GM23248 (cell line): ENCODE measurements at places on chromosomes 1 and 21.

- DNase-seq: no peak
These were observed 58.0 kb downstream of the KAZN start for GRCh38 chr1:14656384-14656937.

GRCh38 chr21:45393833-45394638, 10.9 kb upstream of the COL18A1 start:
- DNase-seq: no peak

- DNase-seq: no peak
These were observed 21.2 kb upstream of the UTS2 start for GRCh38 chr1:7873801-7874795.

GRCh38 chr1:181149326-181150125, 61.0 kb downstream of the IER5 start:
- DNase-seq: no peak

- no peak for DNase-seq
These were observed 112.5 kb upstream of the ST6GALNAC5 start for GRCh38 chr1:76754730-76755129.

GRCh38 chr21:19981938-19982337, 1016.3 kb upstream of the NCAM2 start:
- no peak for DNase-seq

GRCh38 chr1:41639332-41639936, 155.0 kb upstream of the EDN2 start:
- DNase-seq: peak; percentile 94

GRCh38 chr1:81832573-81832972, 31.8 kb downstream of the ADGRL2 start:
- peak; percentile 74 for DNase-seq

- DNase-seq: peak; percentile 96
These were observed 26.3 kb downstream of the PER3 start for GRCh38 chr1:7810395-7810794.

GRCh38 chr1:242745079-242745478, 220.6 kb upstream of the PLD5 start:
- no peak for DNase-seq

- no peak for DNase-seq
These were observed 20.9 kb downstream of the UBIAD1 start for GRCh38 chr1:11293856-11294255.

DNA sequence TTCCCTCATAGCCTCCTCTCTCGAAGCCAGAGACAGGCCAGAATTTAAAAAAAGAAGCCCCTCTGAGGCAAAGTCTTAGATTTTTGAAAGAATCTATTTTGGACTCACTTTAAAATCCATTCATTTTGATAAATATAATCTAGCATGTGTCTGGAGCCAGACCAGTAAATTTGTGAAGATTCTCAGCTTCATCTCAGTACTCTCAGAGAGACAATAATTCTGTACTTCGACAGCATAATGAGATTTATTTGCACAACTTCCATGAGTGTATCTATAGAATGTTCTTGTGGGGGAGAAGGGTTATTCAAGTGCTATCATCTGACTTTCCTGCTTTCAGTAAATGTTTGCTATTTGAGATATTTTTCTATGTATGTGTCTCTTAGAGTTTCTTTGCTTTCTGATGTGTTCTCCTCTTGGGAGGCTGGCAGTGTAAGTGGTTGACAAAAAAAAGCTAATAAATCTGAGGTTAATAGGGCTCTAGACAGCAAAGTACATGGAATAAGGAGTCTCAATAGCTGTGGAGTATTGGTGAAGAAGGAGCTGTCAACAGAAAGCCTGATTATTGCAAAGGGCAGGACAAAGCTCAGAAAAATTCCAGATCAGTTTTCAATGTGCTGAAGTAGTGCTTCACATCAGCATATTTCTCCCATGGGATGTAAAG, 223.0 kb downstream of the PTBP2 start:
- no peak for DNase-seq

DNA sequence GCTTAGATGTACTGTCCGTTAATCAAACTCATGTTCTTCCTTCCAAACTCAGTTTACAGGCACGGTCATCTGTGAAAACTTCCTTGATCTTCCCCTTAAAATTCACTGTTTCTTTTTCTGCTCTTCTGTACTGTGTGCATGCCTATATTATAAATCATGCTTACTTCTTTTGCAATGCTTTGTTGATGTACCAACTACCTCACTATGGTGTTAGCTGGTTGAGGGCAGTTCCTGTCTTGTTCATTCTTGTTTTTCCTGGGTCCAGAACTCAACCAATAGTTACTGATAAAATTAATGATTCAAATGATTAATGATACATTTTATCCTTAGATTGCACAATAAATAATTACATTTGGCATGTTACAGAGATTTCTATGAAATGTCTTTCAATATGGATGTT, 163.8 kb downstream of the CHRM3 start:
- DNase-seq: no peak

DNA sequence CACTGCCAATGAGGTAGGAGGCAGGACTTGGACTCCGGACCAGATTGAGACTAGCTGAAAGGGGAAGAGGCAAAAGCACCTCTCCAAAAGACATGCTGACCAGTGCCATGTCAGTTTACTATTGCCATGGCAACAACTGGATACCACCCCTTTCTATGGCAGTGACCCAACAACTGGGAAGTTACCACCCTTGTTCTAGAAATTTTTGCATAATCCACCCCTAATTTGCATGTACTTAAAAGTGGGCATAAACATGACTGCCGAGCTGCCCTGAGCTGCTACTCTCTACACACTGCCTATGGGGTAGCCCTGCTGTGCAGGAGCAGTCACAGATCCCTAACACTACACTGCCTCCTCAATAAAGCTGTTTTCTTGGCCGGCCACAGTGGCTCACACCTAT, 19.0 kb upstream of the SLC6A9 start:
- DNase-seq: no peak

- DNase-seq: no peak
These were observed 2.0 kb downstream of the NPL start for GRCh38 chr1:182791281-182792179.

- DNase-seq: peak; percentile 17
These were observed 101.4 kb downstream of the PLXNA2 start for GRCh38 chr1:208142590-208143382.

GRCh38 chr1:180299479-180300221, 69.6 kb downstream of the LHX4 start:
- no peak for DNase-seq

- DNase-seq: peak; percentile 87
These were observed 11.2 kb upstream of the ADAMTSL4 start for GRCh38 chr1:150537732-150538684.

DNA sequence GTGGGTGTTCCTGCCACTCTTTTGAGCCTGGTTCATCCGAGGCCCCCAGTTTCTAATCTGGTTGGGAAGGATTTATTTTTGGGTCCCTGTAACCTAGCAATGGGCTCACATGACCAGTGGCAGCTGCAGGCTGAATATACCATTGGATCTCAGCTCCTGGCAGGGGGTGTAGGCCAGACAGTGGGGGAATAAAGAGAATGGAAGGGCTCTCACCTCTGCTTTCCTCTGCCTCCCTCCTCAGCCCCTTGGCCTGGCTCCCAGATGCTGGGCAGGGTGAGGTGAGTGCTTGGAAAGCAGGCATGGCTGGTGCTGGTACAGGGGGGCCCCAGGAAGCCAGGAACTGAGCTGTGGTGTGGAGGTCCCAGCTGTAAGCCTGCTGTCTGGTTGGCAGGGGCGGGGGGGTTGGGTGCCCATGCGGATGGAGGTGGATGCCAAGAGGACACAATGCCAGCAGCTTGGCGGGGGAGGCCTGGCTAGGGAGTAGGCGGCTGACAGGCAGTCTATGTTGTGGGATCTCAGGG, 3.6 kb upstream of the GPR61 start:
- DNase-seq: no peak

DNA sequence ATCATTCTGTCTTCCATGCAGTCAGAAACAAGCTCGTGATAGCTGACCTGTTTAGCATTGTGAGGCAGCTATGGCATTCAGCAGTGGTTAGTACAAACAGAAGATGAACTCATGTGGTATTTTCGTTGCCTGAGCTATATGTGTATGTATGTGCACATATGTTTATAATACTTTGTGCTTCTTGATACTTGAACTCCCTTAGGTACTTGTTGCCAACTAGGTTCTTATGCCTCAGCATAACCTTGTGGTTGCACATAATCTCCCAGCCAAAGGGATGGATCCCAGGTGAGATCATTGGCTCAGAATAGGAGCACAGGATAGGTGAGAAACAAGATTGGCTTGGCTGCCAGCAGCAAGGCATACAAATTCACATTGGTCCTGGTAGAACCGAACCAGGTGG, 86.1 kb downstream of the VPS26C start:
- DNase-seq: no peak
